ENCODE measurements at places on chromosomes 6 and 20.
A peak's percentile ranks its signal among the peaks of the same experiment; 100 is the strongest.

DNA sequence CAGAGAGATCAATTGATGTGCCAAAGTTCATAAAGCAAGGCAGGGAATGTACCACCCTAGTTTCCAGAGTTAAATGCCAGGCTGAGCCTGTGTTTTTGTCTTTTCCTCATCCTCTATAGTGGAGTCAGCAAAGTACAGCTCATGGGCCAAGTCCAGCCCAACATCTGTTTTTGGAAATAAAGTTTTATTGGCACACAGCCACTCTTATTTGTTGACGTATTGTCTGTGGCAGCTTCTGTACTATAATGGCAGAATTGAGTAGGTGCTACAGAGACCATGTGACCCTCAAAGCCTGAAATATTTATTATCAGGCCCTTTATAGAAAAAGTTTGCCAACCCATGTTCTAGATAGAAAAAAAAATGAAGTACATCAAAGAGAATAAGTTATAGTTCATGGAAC lies 187.0 kb downstream of the TSHZ2 start:
- DNase-seq = no peak

DNA sequence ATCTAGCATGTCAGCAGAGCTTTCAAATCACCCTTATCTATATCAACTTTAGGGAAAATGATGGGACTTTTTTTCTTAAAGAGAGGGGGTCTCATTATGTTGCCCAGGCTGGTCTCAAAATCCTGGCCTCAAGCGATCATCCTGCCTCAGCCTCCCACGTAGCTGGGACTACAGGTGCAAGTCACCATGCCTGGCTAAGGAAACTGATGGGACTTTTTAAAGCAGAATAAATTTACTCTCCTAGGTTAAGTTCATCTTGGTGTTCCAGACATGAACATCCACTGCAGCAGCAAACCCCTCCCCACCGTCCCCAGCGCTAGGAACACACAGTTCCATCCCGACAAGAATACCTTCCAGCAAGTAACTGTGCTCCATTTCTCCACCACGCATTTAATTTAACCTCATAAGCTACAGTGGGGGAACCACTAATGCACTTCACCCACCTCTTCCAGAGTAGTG lies 64.9 kb downstream of the SLC23A2 start:
- no peak for DNase-seq

GRCh38 chr20:3309226-3309625 lies 70.2 kb upstream of the SLC4A11 start:
- DNase-seq = no peak

GRCh38 chr20:11143481-11143880 lies 469.7 kb upstream of the JAG1 start:
- DNase-seq = no peak

DNA sequence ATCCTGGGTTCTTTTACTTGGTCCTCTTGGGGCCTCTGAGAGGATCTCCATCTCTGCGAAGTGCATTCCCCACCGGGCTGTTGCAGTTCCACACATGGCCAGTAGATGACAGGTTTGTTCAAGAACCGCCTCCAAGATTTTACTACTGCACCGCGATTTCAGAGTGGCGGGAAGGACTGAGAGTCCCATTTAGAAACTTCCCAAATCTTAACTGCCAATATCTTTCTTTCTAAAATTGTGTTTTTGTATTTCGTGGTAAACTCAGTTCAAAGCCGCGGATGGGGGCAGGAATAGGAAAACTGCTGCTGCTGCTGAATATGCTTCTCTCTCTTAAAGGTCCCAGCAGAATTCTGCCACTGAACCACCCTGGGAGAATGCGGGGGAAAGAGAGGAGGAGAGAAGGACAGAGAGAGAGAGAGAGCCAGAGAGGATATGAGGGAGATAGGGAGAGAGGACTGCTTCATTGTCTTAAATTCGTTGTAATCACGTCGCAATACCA lies 8.6 kb upstream of the BTNL2 start:
- peak; percentile 56 for DNase-seq
